ENCODE measurements at places on chromosomes 5 and 9. TPM values are rescaled to one million over a fixed set of nuclear protein-coding genes. Genes with fewer than 3 reads are reported as not detected.
A peak's percentile ranks its signal among the peaks of the same experiment; 100 is the strongest.

DNA sequence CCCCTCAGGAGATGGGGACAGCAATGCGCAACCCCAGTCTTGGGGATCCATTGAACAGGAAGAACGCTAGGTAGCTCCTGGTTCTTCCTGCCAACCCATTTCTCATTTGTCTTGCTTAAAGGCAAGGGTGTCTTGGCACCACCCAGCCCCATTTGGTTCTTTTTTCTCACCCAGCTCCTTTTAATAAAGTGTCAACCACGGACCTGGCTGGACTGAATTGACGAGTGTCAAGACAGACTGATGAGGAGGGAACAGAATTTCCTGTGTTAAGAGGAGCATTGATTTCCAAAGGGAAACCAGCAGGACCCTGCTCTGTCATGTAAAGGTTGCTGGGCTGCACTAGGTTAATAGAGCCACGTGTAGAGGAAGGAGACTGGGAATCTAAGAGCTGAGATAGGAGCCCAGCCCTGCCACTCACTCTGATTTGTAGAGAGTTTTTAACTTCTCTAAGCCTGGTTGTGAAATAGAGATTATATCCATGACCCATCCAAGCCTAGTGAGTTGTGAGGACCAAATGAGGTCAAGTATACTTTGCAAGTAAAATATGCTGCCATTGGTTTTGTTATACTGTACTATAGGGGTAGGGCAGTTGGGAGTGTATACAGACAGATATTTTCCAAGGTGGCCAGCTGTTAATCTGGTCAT, 33.7 kb downstream of the OSTF1 start:
- peaks cover 15% of the 10 kb centered on the region for H3K36me3 ChIP-seq
- peaks cover 7% of the 10 kb centered on the region for H3K4me1 ChIP-seq
- H3K27me3 ChIP-seq, result no peaks in the 10 kb centered on the region
- no peak for DNase-seq
- H3K27ac ChIP-seq, result no peak overlapping the region
- H3K4me3 ChIP-seq, result no peak overlapping the region

DNA sequence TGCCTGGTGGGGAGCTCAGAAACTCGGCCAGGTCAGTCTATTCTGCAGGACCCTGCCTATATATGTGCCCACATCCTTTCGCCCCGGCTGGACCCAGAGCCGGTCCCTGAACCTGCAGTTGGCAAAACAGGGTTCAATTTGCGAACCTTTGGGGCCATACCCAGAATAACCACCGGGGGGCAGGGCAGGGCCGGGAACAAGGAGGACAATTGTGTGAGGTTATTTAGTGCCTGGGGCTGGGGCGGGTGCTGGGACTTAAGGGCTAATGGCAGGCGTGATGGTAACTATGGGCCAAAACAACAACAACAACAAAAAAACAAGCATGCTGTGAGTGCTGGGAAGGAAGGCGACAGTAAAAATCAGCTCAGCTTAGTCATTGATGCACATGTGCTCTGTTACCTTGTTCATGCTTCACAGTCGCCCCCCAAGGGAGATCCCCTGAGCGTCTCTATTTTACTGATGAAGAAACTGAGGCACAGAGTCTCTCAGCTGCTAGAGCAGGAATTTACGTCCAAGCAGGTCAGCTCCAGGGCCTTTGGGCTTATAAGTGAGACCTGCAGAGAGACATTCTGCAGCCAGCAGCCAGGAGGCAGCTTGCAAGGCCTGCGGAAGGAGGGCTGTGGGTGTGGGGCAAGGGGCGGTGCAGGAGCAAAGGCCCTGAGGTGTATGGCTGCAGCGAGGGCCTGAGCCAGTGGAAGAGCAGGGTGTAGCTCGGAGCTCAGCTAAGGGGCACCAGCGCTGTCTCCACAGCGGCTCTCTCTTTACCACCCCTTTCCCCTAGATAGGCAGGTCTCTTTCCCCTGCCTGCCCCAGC, 106.0 kb downstream of the PHF2 start:
- H3K27me3 ChIP-seq, result no peaks in the 10 kb centered on the region
- no peak overlapping the region for H3K27ac ChIP-seq
- peaks cover 14% of the 10 kb centered on the region for H3K4me1 ChIP-seq
- peak; percentile 55 for DNase-seq

DNA sequence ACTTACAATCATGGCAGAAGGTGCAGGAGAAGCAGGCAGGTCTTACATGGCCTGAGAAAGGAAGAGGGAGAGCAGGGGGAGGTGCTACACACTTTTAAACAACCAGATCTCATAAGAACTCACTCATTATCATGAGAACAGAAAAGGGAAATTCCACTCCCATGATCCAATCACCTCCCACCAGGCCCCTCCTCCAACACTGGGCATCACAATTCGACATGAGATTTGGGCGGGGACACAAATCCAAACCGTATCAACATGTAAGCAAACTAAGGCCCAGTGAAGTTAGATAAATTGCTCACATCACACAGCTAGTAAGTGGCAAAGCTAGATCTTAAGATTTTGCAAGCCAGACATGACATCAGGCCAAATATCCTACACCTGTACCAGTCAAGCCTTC, 48.3 kb upstream of the RIC1 start:
- H3K4me3 ChIP-seq, result no peak overlapping the region
- peaks cover 19% of the 10 kb centered on the region for H3K4me1 ChIP-seq
- no peak overlapping the region for H3K27ac ChIP-seq
- H3K36me3 ChIP-seq, result no peaks in the 10 kb centered on the region
- no peaks in the 10 kb centered on the region for H3K27me3 ChIP-seq

GRCh38 chr5:64746446-64746845, 22.0 kb downstream of the SREK1IP1 start:
- no peaks in the 10 kb centered on the region for H3K4me1 ChIP-seq
- H3K36me3 ChIP-seq, result no peaks in the 10 kb centered on the region

GRCh38 chr5:40260361-40260760, 419.4 kb upstream of the PTGER4 start:
- no peaks in the 10 kb centered on the region for H3K27me3 ChIP-seq
- H3K27ac ChIP-seq, result no peak overlapping the region
- DNase-seq, result peak; percentile 18
- H3K36me3 ChIP-seq, result no peaks in the 10 kb centered on the region
- H3K4me1 ChIP-seq, result peaks cover 8% of the 10 kb centered on the region

GRCh38 chr5:78886341-78887230, 98.5 kb downstream of the ARSB start:
- H3K27ac ChIP-seq, result no peak overlapping the region
- DNase-seq, result peak; percentile 41
- H3K4me1 ChIP-seq, result no peaks in the 10 kb centered on the region

DNA sequence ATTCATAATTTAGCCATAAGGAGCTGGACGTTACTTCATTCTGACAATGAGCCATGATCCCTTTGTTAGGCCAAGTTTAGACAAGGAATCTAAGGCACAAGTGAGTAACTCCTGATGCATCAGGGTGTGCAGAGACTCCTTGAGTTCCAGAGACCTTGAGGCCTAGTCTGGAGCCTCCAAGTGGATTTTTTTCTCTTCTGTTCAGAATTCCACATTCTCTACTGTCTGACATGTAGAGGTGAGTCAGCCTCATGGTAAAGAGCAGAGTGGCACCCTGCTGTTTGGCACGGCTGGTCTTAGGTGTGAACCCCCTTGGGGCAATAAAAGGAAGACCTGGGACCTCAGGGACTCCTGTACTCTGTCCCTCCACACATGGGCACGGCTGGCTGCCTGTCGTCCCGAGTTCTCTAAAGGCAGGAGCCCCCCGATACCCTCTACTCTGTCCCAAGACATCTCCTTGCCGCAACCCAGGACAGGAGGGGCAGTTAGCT, 22.0 kb upstream of the TGFBI start:
- H3K4me3 ChIP-seq, result no peak overlapping the region
- no peak overlapping the region for H3K27ac ChIP-seq
- peaks cover 11% of the 10 kb centered on the region for H3K4me1 ChIP-seq
- H3K27me3 ChIP-seq, result no peaks in the 10 kb centered on the region

DNA sequence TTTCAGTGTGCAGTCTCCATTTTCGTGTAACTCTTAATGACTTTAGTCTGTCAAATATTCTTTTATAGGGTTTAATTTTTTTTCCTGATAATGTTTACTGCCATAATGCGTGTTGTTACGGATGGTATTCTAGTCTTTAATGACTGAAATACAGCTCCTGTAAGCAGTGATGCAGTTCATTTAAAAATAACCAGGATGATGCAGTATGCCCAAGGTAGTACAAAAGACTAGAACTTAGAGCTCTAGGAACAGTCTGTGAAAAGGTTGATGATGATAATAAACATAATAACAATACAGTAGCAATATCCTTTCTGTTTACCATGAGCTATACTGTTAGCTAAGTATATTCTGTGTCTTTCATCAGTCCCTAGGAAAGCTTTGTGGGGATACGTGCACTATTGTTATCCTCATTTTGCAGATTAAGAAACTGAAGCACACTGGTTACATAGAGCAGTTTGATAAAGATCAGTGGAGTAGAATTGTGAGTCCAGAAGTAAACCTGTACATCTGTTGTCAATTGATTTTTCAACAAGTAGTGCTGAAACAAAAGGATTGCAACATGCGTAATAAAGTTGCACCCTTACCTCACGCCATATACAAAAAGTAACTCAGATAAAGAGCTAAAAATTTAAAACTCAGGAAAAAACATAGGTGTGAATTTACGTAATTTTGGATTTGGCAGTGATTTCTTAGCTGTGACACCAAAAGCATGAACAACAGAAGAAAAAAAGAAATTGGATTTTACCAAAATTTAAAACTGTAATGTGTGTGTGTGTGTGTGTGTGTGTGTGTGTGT, 64.5 kb downstream of the MTREX start:
- peaks cover 6% of the 10 kb centered on the region for H3K36me3 ChIP-seq
- H3K4me1 ChIP-seq, result no peaks in the 10 kb centered on the region
- DNase-seq, result no peak
- no peaks in the 10 kb centered on the region for H3K27me3 ChIP-seq
- H3K27ac ChIP-seq, result no peak overlapping the region

DNA sequence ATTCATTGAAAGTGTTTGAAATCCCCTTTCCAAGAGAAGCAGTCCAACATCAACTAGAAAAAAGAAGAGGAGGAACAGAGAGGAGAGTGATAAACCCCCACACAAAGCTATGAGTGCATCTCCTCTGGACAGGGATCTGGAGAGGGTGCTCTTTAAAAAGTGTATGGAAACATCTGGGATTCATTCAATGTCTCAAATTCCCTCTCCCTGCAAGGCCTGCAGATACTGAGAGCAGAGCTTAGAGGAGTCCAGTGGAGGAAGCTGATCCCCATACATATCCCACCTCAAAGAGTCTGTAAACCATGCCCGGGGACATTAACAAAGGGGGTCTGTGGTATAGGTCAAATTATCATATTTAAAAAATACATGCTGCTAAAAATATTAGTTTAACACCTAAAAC, 2.2 kb downstream of the SPOCK1 start:
- peaks cover 2% of the 10 kb centered on the region for H3K36me3 ChIP-seq
- peaks cover 20% of the 10 kb centered on the region for H3K4me1 ChIP-seq
- no peak overlapping the region for H3K27ac ChIP-seq
- peaks cover under 1% of the 10 kb centered on the region for H3K27me3 ChIP-seq
- no peak overlapping the region for H3K4me3 ChIP-seq

DNA sequence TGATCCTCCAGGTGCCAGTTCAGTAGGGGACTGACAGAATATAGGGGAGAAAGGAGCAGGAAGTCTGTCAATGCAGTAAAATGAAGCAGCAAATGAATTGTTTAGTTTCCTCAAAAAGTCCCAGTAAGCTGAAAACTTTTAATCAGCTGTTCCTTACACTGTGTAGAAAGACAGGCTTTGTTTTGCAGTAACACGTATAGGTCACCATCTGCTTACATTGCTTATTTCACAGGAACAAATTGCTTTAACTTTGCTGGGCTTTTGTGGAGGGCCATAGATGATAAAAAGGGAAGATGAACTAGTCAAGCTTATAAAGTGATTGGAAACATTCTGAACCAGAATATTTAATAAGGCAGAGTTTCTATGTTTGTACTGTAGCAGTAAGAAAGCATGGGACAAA, 331.3 kb upstream of the RFX3 start:
- no peaks in the 10 kb centered on the region for H3K4me1 ChIP-seq
- no peaks in the 10 kb centered on the region for H3K27me3 ChIP-seq
- H3K4me3 ChIP-seq, result no peak overlapping the region

DNA sequence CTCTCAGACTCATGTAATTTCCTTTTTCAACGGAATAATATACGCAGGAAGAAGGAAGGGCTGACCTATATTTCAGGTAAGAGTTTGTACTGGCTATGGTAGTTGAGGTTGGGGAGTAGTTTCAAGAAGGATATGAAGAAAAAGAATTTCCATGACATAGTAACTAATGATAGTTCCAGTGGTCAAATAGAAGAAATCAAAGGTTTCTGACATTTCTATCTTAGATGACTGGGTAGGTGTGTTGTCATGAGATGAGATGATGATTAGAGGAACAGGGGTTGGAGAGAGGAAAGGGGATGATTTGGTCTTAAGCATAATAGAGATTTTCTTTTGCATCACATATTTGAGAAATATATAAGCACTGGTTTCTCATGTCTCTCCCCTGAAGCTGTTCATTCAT, 166.0 kb downstream of the SPATA31D1 start:
- H3K27ac ChIP-seq, result no peak overlapping the region
- no peaks in the 10 kb centered on the region for H3K27me3 ChIP-seq
- no peaks in the 10 kb centered on the region for H3K36me3 ChIP-seq
- H3K4me1 ChIP-seq, result no peaks in the 10 kb centered on the region

DNA sequence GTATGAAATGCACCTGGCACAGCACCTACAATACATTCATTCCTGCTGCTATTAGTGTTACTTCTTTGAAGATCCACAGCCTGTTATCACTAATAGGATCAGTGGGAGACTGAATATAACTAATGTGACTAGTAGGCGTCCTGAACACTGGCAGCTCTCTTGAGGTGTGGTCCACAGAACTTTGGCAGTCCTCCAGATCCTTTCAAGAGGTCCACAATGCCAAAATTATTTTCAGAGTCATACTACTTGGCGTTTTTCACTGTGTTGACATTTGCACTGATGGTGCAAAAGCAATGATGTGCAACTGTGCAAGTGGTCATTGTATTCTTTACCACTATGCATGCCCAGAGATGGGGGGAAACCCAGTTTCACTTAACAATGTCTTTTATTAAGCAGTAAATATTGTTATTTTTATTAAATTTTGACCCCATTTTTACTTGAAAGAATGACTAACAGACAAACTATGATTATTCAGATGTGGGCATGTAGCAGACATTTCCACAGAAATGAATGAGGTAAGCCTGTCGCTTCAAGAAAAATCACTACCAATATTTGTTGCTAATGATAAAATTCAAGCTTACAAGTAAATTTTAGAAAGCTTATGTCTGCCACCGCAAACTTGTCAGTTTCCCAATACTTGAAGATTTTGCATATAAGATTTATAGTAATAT, 48.9 kb downstream of the ADRB2 start:
- no peak overlapping the region for H3K27ac ChIP-seq
- no peak overlapping the region for H3K4me3 ChIP-seq
- H3K36me3 ChIP-seq, result no peaks in the 10 kb centered on the region
- no peaks in the 10 kb centered on the region for H3K4me1 ChIP-seq

- no peaks in the 10 kb centered on the region for H3K4me1 ChIP-seq
- H3K36me3 ChIP-seq, result peaks cover 4% of the 10 kb centered on the region
- H3K4me3 ChIP-seq, result no peak overlapping the region
- no peak overlapping the region for H3K27ac ChIP-seq
- H3K27me3 ChIP-seq, result no peaks in the 10 kb centered on the region
These were observed 12.5 kb downstream of the COMMD10 start for GRCh38 chr5:116097301-116097700.

- peaks cover 18% of the 10 kb centered on the region for H3K4me1 ChIP-seq
- no peak overlapping the region for H3K27ac ChIP-seq
- no peak for DNase-seq
- no peak overlapping the region for H3K4me3 ChIP-seq
- no peaks in the 10 kb centered on the region for H3K27me3 ChIP-seq
These were observed 1.9 kb downstream of the PJA2 start for GRCh38 chr5:109407913-109408312.

Gene HMCN2
- polyA plus RNA-seq, result 0.04 TPM

Gene TYRP1
- 0.63 TPM for polyA plus RNA-seq

Gene PCDHGA3
- polyA plus RNA-seq, result 1.2 TPM

Gene PDE8B
- not detected for polyA plus RNA-seq

Gene CMYA5
- 0.04 TPM for polyA plus RNA-seq

Gene PDE6A
- not detected for polyA plus RNA-seq
